Activated CD8-positive, alpha-beta memory T cell treated with anti-CD3 and anti-CD28 coated beads, Interleukin-2, amount 50 U/mL, for 48 hours (primary cell): ENCODE measurements at places on chromosomes 3 and 15.

DNA sequence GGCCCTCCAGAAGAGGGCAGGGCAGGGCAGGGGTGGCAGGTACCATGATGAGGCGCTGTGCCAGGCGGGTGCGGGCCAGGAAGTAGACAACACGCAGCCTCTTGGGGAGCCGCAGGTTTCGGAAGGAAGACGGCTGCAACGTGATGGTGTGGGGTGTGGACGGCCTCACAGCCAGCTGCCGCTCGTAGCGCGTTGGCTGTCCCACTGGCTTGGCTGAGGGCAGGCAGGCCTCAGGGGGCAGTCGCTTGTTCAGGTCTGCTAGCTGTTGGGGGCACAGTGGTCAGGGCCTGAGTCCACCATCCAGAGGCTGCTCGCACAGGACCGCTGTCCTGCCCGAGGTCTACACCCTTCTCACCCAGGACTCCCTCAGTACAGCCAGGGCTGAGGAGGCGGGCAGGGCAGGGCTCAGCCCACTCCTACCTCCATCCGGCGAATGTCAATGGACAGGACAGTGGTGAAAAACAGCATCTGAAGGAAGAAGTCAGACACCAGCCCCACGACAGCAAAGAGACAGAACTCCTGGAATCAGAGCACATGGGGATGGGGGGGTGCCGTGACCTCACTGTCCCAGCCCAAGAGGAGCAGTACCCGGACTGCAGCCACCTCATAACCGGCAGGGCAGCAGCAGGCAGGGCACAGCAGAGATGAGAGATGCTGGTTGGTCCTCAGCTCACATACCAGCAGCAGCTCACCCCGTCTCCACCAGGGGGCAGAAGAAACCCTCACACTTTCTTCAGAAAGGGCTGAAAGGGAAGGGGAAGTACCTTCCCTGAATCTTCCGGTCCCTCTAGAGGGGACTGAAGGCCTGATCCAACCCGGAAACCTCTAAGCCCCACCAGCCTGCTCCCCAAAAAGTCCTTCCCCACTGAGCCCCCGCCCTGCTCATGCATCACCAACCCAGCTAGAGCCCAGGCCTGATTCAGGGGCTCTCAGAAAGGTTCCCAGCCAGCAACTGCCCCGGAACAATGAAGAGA is 40.0 kb downstream of the PTPN23 start:
- DNase-seq, result peak; percentile 92

DNA sequence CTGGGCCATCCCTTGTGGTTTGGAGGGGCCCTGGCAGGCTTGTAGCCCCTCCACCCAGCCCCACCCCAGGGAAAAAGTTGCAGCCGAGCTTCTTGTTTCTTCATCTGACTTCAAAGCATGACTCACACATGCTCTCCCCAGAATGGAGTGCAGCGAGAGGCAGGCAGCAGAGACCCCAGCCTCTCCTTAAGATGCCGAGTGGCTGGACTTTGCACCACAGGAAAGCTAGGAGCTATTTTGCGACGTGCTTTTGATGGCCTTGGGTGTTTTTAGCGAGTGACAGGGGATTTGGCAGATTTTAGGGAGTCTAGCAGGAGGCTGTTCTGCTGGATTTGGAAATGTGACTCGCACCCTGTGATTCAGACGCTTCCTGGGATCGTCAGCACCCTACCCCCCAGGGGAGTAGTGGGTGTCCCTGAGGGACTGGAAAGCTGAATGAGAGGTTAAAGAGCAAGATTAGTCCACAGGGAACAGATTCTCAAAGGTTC is 14.2 kb downstream of the BAHD1 start:
- no peak for DNase-seq

DNA sequence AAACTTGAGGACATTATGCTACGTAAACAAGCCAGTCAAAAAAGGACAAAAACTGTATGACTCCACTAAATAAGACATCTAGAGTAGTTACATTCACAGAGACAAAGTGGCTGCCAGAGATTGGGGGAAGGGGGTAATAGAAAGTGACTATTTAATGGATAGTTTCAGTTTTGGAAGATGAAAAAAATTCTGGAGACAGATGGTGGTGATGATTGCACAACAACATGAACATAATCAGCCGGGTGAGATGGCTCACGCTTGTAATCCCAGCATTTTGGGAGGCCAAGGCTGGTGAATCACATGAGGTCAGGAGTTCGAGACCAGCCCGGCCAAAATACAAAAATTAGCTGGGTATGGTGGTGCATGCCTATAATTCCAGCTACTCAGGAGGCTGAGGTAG is 40.6 kb downstream of the DPP8 start:
- no peak for DNase-seq

DNA sequence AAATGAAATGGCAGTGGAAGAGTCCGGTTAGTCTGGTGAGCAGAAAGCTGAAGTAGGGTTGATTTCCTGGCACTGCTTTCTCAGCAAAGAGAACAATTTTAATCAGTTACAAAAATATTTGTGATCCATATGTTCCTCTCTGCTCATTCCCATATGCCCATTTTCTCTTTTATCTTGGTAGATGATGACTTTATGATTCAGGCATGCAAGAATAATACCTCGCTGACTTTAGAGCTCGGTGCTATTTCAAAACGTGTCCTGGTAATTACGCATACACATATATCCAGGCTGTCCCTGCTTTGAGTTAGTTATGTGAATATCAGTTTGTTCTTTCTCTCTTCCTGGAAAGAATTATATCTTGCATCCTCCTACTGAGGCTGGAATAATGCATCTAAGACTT is 38.5 kb downstream of the ARPP21 start:
- no peak for DNase-seq

- DNase-seq, result no peak
Observed at GRCh38 chr3:179336345-179336929, 11.1 kb upstream of the MFN1 start.

GRCh38 chr3:72590732-72591221 is 257.5 kb downstream of the SHQ1 start:
- DNase-seq, result no peak

GRCh38 chr3:177561769-177562392 is 364.6 kb upstream of the TBL1XR1 start:
- no peak for DNase-seq

GRCh38 chr15:87734571-87735373 is 521.8 kb downstream of the NTRK3 start:
- DNase-seq, result no peak

GRCh38 chr15:33737687-33738601 is 230.4 kb upstream of the CHRM5 start:
- peak; percentile 54 for DNase-seq

- DNase-seq, result no peak
Observed at GRCh38 chr3:22671848-22672247, 531.3 kb upstream of the UBE2E2 start.
